ENCODE measurements at places on chromosomes 2 and 18.
A peak's percentile ranks its signal among the peaks of the same experiment; 100 is the strongest.

DNA sequence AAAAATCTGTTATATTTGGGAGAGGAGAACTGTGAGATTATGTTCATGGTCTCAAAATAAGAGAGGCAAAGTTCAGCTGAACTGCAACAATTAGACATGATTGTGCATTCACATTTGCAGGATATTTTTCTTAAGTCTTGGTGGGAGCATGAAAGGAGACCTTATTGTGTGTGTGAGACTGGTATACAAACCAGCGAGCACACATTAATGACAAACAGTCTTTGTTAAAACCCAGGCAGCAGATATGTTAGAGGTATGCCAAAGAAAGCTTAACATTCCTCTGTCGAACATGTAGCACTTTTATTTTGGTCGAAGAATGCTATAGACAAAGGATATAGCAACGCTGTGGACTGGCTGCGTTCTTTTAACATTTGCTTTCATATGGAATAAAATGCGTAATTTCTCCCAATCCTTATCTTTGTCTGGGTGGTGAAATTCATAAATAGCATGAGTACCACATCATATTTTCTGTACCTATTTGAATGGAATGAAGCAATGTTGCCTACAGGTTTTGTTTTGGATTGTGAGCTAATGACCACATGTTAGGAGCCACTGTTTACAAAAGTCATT, 88.4 kb downstream of the ICOS start:
- no peaks in the 10 kb centered on the region for H3K4me1 ChIP-seq
- no peaks in the 10 kb centered on the region for H3K36me3 ChIP-seq
- no peak overlapping the region for H3K27ac ChIP-seq
- DNase-seq, result no peak
- no peak overlapping the region for H3K4me3 ChIP-seq

- no peak overlapping the region for H3K4me3 ChIP-seq
- no peaks in the 10 kb centered on the region for H3K4me1 ChIP-seq
- H3K27me3 ChIP-seq, result no peaks in the 10 kb centered on the region
- H3K27ac ChIP-seq, result no peak overlapping the region
Observed at GRCh38 chr18:5097116-5097703, 99.8 kb downstream of the AKAIN1 start.

DNA sequence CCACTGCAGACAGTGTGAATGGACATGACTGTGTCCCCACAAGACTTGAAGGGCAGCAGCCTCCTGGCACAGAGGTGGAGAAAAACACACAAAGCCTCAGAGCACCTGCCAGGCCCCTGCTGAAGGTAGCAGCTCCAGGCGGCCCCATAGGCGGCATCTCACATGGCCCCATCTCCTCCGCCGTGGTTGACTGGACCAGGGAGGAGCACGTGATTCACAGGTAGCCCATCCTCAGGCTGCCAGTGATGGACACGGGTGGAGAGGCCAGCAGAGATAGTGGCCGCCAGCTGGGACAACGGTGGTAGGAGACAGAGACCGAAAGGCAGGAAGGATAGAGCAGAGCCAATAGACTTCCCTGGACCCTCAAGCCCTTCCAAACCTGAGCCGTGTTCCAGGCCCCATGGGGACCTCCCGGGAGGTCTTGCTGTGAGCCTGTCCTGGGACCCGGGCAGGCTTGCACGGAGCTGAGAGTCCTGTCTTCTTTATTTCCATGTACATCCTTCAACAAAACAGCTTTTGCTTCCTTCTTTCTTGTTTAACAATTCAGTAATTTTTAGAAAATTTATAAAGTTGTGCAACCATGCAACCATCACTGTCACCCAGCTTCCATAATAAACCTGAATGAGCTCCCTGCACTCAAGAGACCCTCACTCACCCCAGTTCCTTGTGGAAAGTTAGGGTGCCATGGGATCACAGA, 26.9 kb downstream of the GPR55 start:
- no peaks in the 10 kb centered on the region for H3K36me3 ChIP-seq
- H3K27me3 ChIP-seq, result no peaks in the 10 kb centered on the region
- no peak overlapping the region for H3K27ac ChIP-seq

GRCh38 chr2:12504443-12504842, 212.3 kb upstream of the TRIB2 start:
- H3K4me1 ChIP-seq, result no peaks in the 10 kb centered on the region
- no peaks in the 10 kb centered on the region for H3K36me3 ChIP-seq
- no peaks in the 10 kb centered on the region for H3K27me3 ChIP-seq
- no peak overlapping the region for H3K4me3 ChIP-seq

DNA sequence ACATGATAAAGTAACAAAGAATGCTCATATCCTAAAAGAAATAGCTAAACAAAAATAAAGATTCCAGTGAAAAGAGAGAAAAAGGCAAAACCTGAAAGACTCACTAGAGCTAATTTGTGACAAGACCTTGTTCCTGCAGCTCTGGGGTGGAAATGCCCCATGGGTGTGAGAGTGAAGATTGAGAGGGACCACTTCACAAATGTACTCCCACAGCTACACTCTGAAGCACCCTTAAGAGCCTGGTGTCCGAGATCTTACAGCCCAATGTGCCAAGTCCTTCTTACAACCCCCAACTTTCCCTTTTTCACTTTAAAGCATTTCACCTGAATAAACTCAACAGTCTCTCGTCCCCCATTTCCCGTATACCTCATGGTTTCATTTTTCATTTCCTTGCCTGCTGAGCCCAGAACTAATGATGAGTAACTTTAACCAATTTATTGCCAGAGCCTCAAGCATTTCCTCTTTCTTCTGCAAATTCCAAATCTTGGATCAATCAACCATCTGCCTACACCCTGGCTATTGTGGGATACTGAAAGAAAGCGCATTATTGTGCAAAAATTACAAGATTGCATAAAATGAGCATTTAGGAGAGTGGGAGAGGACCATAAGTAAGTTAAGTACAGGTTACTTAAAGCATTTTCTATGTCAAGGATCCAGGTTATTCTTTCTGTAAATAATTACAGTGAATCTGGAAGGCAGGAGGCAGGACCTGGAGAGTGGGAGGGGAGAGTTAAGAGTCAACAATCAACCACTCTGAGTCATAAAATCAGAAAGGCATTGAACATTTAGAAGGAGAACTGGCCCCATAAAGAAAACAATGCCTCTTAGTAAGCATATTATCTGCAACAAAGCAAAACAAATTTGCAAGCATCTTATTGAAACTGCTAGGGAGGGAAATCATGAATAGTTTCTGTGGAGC, 804.4 kb upstream of the CELF4 start:
- H3K4me1 ChIP-seq, result no peaks in the 10 kb centered on the region
- no peak overlapping the region for H3K27ac ChIP-seq
- H3K27me3 ChIP-seq, result no peaks in the 10 kb centered on the region
- H3K4me3 ChIP-seq, result no peak overlapping the region
- no peaks in the 10 kb centered on the region for H3K36me3 ChIP-seq

DNA sequence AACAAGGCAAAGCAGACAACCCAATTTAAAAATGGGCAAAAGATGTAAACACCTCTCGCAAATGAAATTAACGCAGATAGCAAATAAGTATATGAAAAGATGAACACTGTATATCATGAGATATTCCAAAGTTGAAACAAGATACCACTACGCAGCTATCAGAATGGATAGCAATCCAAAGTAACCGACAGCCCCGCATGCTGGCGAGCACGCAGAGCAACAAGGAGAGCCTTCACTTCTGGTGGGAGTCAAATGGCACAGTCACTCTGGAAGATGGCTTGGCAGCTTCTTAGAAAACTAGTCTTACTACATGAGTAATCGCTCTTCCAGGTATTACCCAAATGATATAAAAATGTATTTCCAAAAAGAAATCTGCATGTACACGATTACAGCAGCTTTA, 1.4 kb downstream of the NDUFA10 start:
- DNase-seq, result no peak
- peaks cover 6% of the 10 kb centered on the region for H3K4me1 ChIP-seq
- H3K27ac ChIP-seq, result no peak overlapping the region
- H3K27me3 ChIP-seq, result no peaks in the 10 kb centered on the region

DNA sequence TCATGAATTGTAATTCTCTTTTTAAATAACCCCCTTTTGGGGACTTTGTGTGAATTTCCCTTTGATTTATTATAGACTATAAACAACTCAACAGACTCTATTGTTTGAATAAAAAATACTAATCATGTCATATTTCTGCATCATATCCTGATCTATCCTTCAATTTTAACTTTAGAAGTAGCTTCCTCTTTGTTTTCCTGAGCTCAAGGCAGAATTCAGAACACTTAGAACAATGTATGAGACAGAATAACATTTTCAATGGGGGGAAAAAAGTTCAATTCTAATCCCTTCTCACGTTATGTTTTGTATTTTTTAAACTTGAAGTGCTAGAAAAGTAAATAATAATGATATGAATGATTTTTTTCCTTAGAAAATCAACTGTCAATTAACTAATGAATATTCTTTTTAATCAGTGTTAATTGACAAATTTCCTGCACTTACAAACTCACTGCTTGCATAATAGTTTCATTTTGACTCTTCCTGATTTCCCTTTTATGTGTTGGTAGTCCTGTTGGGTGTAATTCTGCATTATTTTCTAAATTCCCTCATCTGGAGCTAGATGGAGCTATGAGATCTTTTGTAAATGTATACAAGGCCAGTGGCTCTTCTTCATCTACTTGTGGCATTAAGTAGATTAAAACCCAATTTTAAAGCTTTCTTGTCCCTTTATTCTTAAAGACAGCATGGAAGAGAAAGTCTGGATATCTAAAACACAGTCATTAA, 326.1 kb downstream of the PARD3B start:
- H3K4me1 ChIP-seq, result no peaks in the 10 kb centered on the region
- DNase-seq, result no peak
- H3K27me3 ChIP-seq, result no peaks in the 10 kb centered on the region
- H3K4me3 ChIP-seq, result no peak overlapping the region
- H3K27ac ChIP-seq, result no peak overlapping the region

- H3K27ac ChIP-seq, result no peak overlapping the region
- no peak overlapping the region for H3K4me3 ChIP-seq
- H3K4me1 ChIP-seq, result no peaks in the 10 kb centered on the region
- peaks cover 9% of the 10 kb centered on the region for H3K27me3 ChIP-seq
- no peaks in the 10 kb centered on the region for H3K36me3 ChIP-seq
Observed at GRCh38 chr2:71530211-71530610, 76.8 kb downstream of the DYSF start.

DNA sequence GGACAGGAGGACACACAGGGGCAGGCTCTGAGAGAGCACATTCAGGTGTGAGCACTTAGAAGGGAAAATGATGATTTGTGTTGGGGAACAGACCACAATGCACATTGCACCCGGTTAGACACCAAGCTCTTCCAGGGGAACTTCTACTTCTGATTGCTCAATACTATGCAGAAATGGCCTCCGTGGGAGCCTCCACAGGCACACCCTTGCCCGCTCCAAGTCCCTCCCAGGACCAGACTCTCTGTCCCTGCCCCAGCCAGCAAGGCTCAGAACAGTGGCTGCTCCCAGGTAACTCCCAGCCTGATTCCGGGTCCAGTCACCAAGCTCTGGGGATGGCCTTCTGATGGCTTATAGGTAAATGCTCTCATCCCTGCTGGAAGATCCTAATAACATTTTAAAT, 56.2 kb downstream of the BCL2L11 start:
- no peak for DNase-seq
- no peaks in the 10 kb centered on the region for H3K4me1 ChIP-seq
- H3K4me3 ChIP-seq, result no peak overlapping the region

DNA sequence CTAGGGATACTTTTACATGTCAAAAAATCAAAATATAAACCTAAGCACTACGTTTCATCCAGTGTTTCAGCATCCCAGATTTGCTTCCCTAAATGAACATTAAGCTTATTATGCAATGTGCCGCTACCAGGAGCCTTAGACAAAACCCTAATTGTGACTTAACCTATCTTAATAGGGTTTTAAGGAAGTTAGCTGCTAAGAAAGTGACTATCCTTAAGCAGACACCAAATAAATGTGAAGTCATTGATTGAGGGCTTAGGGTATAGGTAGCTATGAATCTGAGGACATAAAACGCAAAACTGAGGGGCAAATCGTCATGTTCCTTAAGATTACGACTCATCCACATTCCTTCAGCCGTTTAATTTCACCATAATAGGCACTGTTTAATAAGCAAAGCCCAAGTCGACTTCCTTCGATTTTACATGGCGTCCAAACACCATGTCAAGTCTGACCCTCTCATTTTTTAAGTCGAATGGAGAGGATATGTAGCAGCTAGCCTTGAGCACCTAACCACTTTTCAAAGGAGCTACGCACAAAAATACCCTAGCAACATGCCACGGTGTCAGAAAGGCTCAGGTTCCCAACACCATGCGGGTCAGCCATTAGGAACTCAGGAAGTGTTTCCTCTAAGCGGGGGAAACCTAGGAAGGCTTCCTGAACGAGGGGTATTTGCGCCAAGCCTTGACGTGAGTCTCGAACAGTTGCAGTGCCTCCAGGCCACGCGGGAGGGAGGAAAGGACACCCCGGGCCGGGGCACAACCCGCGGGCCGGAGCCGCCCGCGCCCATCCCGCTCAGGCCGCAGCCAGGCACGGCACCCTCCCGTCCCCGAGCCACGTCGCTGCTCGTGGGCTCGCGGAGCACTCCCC, 1.0 kb downstream of the HDLBP start:
- H3K27me3 ChIP-seq, result no peaks in the 10 kb centered on the region
- peak overlapping the region; percentile 99 for H3K27ac ChIP-seq
- H3K4me1 ChIP-seq, result no peaks in the 10 kb centered on the region
- no peak for DNase-seq
- H3K36me3 ChIP-seq, result no peaks in the 10 kb centered on the region

GRCh38 chr2:222750533-222750932, 79.1 kb downstream of the MOGAT1 start:
- no peak for DNase-seq
- H3K27ac ChIP-seq, result no peak overlapping the region
- no peak overlapping the region for H3K4me3 ChIP-seq
- H3K27me3 ChIP-seq, result no peaks in the 10 kb centered on the region
- no peaks in the 10 kb centered on the region for H3K4me1 ChIP-seq

DNA sequence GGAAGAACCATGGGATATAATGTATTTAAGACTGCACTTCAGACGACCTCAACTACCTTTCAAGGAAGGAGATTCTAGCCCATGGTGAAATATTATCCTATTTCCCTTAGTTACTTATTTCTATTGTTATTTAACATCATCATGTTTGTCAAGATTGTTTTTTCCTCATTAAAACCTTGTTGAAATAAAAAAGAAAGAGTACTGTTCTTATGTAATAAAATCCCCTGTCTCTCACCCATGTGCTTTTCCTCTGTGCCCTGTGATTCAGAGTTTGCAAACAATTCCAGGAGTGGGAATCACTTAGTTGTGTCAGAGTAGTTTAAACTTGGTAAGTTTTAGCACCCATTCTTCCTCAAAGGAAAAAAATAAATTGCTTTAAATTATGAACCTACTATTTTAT, 43.6 kb downstream of the ERBB4 start:
- H3K4me3 ChIP-seq, result no peak overlapping the region
- DNase-seq, result no peak
- no peaks in the 10 kb centered on the region for H3K36me3 ChIP-seq
- H3K4me1 ChIP-seq, result no peaks in the 10 kb centered on the region
- H3K27me3 ChIP-seq, result no peaks in the 10 kb centered on the region

GRCh38 chr2:36653967-36654694, 42.4 kb upstream of the VIT start:
- H3K36me3 ChIP-seq, result no peaks in the 10 kb centered on the region
- no peaks in the 10 kb centered on the region for H3K27me3 ChIP-seq
- DNase-seq, result no peak
- H3K4me3 ChIP-seq, result no peak overlapping the region

Data from breast epithelium (tissue), 4 donors.